Tibial nerve (tissue), 4 donors: ENCODE measurements at places on chromosomes 13 and 19. TPM values are rescaled to one million over a fixed set of nuclear protein-coding genes. Genes with fewer than 3 reads are reported as not detected.

DNA sequence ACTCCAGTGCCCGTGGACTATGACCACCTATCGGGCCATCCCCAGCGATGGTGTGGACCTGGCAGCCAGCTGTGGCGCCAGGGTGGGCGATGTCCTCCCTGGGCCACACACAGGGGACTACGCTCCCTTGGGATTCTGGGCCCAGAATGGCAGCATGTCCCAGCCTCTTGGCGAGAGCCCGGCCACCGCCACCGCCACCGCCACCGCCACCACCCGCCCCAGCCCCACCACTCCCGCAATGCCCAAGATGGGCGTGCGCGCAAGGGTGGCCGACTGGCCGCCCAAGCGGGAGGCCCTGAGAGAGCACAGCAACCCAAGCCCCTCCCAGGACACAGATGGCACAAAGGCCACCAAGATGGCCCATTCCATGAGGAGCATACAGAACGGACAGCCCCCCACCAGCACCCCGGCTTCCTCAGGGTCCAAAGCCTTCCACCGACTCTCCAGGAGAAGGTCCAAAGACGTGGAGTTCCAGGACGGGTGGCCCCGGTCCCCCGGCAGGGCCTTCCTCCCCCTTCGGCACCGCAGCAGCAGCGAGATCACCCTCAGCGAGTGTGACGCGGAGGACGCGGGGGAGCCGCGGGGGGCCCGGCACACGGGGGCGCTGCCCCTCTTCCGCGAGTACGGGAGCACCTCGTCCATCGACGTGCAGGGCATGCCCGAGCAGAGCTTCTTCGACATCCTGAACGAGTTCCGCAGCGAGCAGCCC, 142.3 kb downstream of the DPF1 start:
- DNase-seq = no peak

Gene CACNA1A
- 8.5 TPM for total RNA-seq

DNA sequence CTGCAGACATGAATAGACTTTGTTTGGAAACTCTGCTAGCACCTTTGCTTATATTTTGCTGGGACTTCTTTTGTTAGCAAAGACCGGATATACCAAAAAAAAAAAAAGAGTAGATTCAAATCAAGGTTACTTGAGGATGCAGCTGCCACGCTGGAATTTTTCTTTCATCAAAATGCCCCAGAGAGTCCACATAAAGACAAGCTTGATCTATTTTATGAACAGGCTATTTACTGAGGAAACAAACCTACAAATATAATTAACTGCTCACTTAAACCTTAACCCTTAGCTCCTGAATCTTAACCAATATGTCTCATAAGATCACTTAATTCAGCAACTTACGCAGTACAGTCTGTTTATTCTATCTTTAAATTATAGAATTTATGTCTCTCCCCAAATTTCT, 27.1 kb upstream of the DOCK9 start:
- DNase-seq = no peak

Gene CCDC159
- total RNA-seq = 33.7 TPM

Gene FOXA3
- not detected for total RNA-seq

DNA sequence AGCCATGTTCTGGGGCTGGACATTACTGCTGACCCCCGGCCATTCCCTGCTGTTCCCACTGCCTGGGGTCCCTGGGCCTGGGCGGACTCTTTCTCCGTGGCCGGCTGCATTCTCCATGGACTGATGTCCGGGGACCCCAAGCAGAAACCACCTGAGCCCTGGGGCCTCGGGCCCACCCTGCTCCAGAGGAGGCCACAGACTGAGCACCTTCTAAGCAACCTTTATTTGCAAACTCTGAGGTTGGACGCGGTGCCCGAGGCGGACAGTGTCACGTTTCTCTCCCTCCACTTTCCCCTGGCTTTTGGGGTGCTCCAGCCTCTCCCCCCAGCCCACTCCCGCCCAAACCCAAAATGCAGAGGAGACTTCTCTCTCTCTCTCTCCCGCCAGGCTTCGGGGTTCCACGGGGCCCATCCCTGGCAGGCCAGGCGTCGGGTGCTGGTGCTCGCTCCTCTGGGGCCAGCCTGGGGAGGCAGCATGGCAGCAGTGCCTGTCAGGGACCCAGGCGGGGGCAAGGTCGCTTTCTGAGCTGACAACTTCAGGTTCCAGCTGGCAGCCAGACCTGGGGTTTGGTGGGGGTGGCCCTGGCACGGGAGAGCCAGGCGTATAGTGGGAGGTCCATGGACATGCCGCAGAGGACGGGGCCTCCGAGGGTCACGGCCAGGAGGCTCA, 2.3 kb upstream of the C19orf25 start:
- no peak for DNase-seq
